DMS153 (cell line): ENCODE measurements at places on chromosomes 5 and 9.

DNA sequence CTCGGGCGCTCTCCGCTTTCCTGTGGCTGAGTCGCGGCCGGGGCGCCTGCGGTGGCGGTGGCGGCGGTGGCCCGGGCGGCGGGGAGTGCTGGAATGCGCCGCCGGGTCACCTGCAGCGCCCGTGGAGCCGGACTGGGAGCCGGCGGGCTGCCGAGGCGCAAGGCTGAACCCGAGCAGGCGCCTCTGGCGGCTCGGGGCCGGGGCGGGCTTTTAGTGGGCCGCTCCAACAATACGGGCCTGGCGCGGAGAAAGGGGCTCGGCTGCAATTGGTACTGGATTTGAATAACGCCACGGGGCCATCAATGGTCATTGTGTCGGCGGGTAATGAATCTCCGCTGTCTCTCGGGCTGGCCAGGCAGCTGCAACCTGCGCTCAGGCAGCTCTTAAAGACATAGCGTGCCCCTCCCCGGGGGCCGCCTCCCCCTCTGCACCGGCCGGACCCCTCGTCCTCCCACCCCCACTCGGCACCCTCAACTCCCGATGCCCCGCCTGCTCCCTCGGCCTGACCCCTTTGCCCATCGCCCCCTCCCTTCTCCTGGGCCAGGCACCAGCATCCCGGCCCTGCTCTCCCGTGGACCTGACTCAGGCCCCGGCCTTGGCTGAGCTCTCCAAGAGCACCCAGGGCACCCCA, 22.1 kb downstream of the URM1 start:
- DNase-seq: no peak

DNA sequence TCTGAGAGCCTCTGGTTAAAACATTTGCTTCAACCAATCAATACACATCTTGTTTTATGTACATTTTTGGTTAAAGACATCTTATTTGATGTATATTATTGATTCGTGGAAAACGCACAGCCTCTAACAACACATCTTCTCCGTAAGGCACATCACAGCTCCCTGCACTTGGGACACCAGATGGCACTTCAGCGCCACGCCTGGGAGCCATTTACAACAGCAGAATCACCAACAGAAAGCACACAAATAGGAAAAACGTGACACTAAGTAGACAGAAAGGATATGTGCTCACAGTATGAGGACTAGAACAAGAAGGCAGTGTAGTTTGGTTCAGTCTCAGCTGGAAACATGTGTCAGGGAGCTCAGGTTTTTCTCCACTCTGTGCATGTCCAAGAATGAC, 199.7 kb downstream of the ROR2 start:
- no peak for DNase-seq

DNA sequence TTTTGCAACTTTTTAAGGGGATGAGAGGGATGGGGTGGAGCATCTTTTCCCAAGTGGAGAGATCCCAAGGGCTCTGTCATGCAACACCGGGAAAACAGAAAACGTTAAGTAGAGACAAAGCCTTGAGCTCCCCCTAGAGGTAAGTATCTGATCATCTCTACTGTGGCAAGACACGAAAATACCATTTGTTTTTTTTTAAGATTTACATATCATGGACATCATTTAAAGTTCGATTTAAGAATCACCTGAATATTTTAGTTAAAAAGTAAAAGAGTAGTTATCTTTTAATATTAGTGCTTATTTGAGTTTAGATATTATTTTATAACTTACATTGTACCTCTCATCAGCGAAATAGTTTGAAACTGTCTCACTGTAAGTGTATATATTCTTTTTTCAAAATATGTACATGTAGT, 200.4 kb downstream of the LRRC70 start:
- DNase-seq: no peak

DNA sequence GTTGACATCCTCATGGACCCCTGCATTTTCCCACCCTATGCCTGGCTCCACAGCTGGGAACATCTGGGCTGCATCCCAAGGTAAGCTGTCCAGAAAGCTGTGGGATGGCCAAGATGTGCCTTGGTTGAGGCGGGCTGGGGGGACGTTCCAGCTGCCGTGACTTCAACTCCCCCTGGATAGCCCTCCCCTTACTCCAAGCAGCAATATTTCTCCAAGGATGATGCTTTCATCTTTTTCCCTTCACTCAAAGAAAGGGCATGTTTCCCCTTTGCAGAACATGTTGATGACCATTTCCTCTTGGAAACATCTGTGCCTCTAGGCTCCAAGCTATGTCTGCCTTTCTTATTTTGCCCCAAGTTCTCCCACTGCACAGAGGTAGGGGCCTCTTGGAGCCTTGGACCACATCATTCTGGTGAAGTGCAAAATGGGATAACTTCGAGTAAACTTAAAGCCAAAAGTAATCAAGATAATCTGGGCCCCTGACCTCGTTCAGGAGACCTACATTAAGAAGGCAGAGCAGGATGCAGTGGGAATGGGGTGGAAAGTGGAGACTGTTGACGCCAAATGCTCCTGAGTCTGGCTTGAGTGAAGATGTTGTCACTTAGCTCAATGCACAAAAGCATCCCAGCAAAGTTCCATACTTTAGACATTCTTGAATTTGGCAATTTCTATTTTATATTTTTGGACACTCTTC, 175.2 kb downstream of the GAS1 start:
- DNase-seq: no peak

DNA sequence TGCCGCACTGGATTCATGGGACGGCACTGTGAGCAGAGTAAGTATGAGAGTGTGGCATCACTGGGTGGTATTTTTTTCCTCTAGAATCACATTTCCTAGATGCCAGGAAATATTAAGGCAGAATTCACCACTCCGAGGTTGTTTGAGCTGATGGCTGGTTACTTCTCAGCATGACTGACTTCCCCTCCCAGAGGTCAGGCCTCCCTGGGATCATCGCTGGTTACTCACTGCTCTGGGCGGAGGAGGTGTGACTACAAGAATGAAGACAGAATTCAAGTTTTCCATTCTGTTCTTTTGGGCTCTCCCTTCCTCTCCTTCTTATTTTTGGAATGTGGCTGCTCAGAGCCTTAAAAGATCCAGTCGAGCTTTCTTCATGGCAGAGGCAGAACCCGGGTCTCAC, 76.6 kb upstream of the PRRC1 start:
- DNase-seq: no peak

GRCh38 chr5:126354858-126355731, 68.1 kb upstream of the GRAMD2B start:
- DNase-seq: no peak

GRCh38 chr9:10260501-10260900, 352.3 kb downstream of the PTPRD start:
- DNase-seq: no peak

DNA sequence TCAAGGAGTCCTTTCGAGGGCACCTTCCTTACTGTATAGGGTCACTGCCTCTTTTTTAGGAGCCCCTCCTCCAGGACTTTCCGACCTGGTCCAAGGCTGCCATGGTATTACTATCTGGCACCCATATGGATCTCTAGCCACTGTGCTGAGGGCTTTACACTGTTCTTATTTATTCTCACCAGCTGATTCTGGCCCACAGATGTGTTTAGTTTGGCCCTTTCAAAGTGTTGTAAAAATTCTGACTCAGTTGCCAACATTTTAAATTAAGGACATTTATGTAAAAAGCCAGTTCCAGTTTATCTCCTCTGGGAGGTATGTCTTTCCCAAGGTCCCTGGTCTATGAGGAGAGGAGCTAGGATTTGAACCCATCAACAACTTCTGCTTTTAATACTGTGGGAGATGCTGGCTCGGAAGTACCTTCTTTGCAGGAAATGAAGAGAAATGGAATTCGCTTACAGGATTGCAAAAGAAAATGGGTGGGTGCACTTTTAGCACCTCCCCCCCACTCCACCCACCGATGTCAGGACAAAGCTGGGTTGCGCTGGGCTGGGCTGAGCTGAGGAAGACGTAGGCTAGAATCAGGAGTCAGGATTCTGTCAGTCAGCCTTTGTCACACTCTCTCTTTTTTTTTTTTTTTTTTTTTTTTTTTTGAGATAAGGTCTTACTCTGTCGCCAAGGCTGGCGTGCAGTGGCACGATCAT, 7.8 kb downstream of the JADE2 start:
- DNase-seq: no peak

GRCh38 chr9:71819115-71819739, 50.9 kb upstream of the CEMIP2 start:
- DNase-seq: no peak

DNA sequence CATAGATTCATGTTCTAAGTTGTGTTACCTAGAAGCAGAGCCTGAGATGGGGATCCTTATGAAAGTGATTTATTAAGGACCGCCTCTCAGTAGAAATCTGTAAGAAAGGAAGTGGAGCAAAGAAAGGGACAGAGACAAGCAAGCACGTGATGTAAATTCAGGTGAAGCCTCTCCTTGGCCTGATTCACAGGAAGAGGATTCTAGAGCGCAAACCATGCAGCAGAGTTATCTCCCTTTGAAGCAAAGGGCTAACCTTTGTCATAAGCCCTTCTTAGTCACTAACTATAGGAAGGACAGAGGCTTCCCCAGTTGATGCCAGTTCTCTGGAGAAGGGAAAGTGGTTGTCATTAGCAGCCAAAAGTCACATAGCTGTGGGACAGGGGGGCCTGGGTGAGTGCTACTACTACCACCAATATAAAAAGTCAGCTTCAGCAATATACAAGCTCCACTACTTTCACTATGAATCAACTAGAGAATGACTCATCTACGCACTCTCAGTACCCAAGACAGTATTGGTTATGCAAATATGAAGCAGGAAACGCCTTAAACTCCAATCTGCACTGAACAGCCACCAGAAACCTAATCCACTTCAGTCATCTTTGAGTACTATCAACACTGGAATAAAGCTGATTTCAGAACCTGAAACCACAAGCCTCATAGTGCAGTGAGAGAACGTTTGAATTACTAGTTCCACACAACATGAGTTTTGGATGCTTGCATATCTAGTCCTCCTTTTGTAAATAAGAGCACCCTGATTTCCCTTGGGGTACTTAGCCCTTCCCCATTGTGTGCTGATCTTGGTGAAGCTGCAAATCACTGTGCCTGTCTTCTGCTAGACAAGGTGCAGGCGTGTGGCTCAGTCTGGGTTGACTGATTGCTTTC, 162.7 kb downstream of the ZNF608 start:
- DNase-seq: peak; percentile 75

DNA sequence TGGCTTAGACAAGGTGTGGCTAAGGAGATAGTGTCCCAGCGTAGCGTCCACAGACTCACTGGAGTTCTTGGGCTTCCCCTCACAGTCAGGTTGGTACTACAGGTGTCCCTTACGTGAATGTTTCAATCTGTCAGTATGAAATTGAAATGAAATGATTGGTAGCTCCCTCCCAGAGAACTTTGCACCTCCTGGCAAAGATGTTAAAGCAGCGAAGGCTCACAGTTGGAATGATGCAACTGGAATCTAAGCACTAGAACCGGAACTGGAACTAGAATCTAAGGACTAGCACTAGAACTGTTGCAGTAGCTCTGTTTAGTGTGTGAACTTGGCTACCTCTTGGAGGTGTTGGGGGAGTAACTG, 1.1 kb downstream of the SLC31A1 start:
- DNase-seq: no peak

DNA sequence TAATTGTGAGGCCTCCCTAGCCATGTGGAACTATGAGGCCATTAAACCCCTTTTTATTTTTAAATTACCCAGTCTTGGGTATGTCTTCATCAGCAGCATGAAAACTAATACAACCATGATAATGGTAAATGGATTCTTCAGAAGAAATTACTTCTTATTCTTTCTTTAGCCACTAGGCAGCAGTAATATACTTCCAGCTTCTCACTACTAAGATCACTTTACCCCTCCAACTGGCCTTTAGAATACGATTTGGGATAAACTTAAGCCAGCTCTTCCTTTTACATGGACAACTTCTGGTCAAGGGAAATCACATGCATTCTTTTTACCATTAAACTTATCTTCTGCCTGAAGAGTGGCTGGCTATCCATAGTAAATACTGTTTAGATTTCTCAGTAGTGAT, 355.4 kb downstream of the MAN2A1 start:
- DNase-seq: no peak

DNA sequence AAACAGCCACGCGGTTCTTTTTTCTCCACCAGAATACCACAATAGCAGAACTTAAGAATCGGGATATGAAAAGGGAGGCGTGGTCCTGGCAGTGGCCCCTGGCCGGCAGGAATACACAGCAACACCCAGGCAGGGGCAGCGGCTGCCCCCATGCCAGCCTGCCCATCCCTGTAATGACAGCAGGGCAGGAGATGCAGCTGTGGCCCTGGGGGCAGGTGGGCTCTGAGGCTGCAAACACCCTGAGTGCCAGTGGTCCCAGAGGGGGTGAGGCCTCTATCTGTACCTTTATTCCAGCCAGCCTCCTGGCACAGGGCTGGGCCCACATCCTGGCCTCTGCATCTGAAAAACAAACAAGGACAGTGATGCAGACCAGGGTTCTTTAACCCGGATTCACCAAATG, 12.4 kb downstream of the DIPK1B start:
- DNase-seq: no peak

DNA sequence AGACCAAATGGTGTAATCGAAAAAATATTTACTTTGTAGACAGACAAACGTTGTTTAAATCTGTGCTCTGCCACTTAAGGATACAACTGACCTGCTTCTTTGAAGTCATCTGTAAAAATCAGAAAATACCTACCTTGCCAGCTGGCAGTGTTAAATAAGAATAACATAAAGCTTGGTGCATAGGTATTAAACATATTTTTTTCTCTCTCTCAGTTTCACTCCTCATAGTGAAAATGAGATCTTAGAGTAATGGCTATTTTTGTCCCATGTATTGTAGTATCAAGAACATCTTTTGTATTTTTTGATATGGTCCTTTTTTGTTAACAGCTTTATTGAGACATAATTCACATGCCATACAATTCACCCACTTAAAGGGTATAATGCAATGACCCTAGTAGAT, 17.9 kb upstream of the RANBP17 start:
- DNase-seq: no peak

DNA sequence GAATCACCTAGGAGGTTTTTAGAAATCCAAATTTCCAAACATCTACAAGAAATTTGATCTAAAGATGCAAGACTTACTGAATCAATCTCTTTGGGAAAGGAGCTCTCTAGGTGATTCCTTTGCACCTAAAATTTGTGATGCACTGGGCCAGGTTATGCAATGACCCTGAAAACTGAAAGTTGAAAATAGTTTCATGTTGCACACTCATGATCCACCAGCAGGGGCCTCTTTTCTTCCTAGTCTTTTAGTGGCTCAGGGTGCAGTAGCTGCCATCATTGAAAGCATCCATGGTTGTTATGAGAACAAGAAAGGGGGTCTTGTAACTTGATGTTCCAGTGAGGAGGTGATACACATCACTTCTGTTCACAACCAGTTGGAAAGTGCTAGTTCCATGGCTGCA, 486.8 kb downstream of the PSAT1 start:
- no peak for DNase-seq

DNA sequence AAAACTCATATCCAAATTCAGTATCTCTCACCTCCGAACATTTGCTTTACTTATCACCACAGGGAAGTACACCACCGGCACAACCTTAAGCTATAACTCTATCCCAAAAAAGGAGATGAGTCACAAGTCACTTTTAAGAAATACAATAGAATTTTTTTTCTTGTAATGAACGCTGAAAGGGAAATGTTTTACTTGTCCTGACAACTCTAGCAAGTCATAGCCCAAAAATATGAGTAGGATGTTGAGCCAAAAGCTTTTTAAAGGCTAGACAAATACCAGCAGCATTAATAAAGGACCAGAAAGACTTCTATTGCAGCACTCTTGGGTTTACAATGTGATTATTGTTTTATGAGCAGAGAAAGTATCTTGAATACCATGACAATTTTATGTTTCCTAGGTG, 147.3 kb upstream of the FST start:
- no peak for DNase-seq
